Activated naive CD4-positive, alpha-beta T cell treated with anti-CD3 and anti-CD28 coated beads, Interleukin-2, amount 10 ng/mL, durations not matched to agents 7 days and 5 days (primary cell): ENCODE measurements at places on chromosomes 7 and 10.

DNA sequence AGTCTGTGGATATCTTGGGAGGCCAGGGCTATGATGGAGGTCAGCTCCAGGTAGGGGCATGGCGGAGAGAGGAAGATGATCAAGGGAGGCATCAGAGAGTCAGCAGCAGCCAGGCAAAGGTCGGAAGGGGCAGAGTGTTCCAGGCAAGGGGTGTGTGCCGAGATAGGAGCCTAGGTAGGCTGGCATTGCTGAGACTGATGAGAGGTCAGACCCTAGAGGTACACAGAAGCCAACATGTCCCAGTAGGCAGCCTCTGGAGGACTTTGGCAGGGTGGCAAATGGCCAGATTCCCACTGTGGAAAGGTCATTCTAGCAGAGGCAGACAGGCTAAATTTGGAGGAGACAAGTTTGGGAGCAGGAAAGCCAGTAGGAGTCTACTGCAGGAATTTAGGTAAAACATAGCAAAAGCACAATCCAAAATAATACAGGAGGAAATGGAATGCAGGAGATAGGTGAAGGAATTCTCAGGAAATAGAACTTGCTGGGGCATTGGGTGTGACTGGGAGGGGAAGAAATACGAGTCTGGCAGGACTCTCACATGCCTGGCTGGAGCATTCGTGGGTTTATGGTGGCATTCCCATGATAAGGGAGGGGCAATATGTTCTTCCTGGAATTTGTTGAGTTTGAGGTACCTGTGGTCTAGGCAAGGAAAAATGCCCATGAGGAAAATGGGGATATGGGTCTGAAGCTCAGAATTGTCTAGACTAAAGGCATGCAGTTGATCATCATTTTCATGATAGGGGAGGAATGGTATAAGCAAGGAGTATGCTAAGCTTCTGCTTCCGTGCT lies 25.7 kb downstream of the TMEM176A start:
- no peak for DNase-seq

GRCh38 chr7:124956160-124956559 lies 26.5 kb upstream of the POT1 start:
- no peak for DNase-seq

DNA sequence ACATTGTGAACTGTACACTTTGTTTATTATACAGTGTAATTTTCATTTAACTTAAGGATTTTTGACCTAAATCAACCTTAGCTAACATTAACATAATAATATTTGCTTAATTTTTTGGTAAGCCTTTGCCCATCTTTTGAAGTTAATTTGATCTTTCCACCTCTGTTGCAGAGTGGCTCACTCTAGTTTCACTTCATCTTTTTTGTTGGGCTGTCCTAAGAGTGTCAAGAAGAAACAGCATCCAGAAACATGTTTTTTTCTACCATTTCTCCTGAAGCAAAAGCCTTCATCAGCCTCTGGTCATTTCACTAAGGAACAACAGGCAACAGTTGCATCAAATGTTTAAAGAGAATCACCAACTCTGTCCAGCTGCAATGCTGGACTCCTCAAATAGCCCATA lies 824.7 kb downstream of the REEP3 start:
- no peak for DNase-seq

GRCh38 chr7:47552621-47553020 lies 29.3 kb downstream of the TNS3 start:
- no peak for DNase-seq

DNA sequence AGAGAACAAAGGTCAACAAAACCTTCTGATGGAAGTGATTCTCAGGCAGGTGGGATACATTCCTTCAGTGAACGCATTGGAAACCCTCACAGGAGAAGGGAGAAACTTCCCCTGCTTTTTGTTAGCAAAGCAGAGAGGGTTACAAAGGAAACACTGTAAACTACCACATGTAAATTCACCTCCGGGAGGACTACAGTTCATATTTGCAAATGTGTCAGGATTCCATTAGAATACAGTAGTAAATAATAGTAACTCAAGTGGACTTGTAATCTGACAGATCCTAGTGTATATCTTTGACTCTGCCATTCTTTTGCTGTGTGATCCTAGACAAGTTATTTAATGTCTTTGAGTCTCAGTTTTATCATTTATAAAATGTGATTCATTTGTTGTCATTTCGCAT lies 504.3 kb upstream of the NRP1 start:
- no peak for DNase-seq

GRCh38 chr10:73039635-73040034 lies 57.0 kb downstream of the P4HA1 start:
- DNase-seq: no peak

- no peak for DNase-seq
Measured at GRCh38 chr7:112112822-112113255, 93.4 kb downstream of the DOCK4 start.

GRCh38 chr10:84360637-84361365 lies 32.4 kb downstream of the CCSER2 start:
- no peak for DNase-seq

DNA sequence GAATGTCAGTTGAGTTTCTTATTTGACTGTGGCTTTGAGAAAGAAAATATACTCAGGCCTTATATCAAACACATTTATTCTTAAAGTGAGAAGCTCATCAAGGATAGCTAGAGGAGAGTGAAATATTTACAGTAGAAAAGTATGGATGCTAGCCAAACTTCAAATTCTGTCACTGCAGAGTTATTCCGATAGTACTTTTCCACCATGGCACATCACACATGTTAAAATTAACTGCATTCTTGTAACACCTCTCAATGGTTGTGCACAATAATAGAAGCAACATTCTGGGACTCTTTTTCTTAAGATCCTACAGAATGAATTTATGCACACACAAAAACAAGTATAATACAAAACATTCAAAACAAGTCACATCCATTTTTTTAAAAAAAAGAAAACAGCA lies 4.5 kb downstream of the PPP1R3C start:
- DNase-seq: no peak

DNA sequence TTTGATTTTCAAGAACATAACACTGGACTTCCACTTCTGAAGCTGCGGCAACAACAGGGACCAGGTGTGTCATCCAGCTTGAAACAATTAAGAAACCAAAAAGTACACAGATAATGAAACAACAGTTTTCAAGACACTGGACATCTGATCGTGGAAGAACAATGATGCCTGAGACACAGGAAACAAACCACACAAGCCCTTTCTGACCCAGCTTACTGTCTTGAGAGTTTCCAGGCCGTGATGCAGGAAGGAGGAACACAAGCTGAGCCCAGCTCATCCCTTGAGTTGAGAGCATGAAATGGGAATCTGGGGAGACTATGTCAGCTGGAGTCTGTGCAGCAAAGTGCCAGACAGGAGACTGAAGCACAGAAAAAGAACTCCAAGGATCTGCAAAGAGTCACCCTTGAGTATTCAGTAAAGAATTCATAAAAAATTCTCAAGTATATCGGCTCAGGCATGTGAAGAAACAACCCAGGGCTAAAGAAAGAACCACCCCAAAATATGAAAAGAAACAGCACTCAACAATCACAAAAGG lies 91.6 kb downstream of the RNF32 start:
- DNase-seq: no peak

- DNase-seq: no peak
Measured at GRCh38 chr7:97578225-97578624, 153.7 kb upstream of the TAC1 start.

DNA sequence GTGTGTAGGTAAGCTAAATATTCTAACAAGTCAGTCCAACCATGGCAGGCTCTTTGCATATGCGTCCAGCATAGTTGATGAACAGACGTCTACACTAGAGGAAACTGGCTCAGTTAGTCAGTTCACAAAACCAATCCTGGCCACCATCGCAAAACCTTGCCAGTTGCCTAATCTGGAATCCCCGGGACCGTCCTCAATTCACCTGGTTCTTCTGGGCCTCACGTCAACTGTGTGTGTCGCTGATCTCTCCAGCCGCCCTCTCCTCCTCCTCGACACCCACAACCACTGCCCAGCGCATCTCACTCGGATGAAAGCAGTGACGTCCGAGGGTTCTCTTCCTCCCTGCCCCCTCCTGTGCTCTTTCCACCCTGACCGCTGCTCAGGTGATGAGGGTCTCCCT lies 217.8 kb upstream of the SH2B2 start:
- no peak for DNase-seq

GRCh38 chr7:34026481-34027190 lies 121.3 kb downstream of the BMPER start:
- no peak for DNase-seq

GRCh38 chr10:132036887-132037675 lies 28.7 kb upstream of the JAKMIP3 start:
- no peak for DNase-seq

DNA sequence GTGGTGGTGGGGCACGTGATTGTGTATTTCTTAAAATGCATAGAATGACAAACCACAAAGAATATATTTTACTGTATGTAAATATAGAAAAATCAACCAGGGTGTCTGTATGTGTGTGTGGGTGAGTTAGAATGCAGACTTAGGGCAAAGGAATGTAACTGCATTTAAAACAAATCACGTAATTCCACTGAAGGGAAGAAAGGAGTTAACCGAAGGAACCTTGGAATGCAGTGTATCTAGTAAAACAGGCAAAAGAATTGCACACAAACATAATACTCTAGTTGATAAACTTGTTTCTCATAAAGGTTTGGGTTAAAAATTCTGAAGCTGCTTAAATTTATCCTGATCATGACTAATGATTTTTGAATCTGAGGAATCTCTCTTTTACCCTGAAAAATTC lies 134.9 kb downstream of the ADRA2A start:
- no peak for DNase-seq

GRCh38 chr10:110699859-110700468 lies 55.8 kb downstream of the RBM20 start:
- DNase-seq: no peak

DNA sequence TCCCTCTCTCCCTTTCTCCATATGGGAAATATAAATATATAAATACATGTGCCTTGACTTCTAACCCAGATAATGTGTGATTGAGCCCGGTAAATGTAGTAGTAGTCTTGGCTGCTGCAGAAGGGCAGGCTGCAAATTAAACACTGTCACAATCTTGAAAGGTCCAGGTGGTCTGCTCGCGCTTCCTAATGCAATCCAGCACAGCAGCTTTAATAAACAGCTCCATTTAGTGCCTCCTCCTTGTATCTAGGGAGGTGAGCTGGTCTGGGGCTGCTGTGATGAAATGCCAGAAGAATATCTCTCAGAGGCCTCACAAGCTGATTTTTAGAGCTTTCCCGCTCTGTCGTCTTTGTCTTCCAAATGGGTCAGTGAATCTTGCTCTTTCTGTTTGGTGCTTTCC lies 782 bp downstream of the POU6F2 start:
- no peak for DNase-seq

DNA sequence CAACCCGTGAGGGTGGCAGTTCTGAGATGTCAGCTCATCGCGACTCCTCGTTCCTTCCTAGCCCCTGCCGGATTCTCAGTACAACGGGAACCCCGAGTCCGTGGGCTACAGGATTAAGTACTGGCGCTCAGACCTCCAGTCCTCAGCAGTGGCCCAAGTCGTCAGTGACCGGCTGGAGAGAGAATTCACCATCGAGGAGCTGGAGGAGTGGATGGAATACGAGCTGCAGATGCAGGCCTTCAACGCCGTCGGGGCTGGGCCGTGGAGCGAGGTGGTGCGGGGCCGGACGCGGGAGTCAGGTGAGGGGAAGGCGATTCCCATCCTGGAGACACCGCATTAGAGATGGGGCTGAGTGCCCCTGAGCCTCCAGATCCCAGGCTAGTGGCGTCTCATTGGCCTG lies 568.1 kb upstream of the FOXK1 start:
- DNase-seq: no peak

DNA sequence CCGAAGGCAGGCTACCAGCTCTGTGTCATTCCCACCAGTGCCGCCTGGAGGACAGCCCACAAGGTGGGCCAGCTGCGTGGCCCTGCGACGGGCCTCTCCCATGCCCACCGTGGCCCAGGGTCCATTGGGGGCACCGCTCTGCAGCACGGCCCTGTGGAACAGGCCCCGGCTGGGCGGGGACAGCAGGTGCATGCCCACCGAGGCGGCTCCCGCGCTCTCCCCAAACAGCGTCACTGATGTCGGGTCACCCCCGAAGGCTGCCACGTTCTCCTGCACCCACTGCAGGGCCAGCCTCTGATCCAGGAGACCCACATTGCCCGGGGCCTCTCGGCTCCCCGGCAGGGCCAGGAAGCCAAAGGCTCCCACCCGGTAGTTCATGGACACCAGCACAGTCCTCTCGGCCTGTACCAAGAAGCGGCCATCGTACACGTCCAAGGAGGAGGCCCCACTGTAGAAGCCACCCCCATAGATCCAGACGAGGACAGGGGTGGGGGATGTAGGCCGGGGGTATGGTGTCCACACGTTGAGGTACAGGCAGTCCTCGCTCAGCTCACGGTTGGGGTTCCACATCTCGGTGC lies 2.3 kb downstream of the ACHE start:
- DNase-seq: no peak

- no peak for DNase-seq
Measured at GRCh38 chr10:5813091-5813340, 218 bp downstream of the GDI2 start.

GRCh38 chr7:4754433-4755010 lies 20.9 kb upstream of the AP5Z1 start:
- DNase-seq: no peak

DNA sequence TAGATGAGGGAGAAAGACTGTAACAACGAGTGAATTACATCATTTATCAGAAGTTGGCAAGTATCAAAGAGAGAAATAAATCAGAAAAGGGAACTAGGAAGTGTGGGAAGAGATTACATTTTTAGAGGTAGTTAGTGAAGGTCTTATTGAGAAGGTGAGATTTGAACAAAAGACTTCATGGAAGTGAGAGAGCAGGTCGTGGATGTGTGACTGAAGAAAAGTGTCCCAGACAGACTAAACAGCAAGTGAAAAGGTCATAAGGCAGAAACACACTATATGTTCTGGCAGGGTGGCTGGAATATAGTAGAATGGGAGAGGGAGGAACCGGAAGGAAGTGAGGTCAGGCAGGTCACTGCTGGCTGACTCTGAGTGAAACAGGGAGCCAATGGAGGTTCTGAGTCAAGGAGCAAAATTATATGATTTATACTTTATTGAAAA lies 35.7 kb upstream of the RHOBTB1 start:
- DNase-seq: no peak

GRCh38 chr7:144038887-144039286 lies 9.9 kb upstream of the OR2A5 start:
- no peak for DNase-seq

GRCh38 chr10:115861455-115861854 lies 411.6 kb downstream of the GFRA1 start:
- DNase-seq: no peak

DNA sequence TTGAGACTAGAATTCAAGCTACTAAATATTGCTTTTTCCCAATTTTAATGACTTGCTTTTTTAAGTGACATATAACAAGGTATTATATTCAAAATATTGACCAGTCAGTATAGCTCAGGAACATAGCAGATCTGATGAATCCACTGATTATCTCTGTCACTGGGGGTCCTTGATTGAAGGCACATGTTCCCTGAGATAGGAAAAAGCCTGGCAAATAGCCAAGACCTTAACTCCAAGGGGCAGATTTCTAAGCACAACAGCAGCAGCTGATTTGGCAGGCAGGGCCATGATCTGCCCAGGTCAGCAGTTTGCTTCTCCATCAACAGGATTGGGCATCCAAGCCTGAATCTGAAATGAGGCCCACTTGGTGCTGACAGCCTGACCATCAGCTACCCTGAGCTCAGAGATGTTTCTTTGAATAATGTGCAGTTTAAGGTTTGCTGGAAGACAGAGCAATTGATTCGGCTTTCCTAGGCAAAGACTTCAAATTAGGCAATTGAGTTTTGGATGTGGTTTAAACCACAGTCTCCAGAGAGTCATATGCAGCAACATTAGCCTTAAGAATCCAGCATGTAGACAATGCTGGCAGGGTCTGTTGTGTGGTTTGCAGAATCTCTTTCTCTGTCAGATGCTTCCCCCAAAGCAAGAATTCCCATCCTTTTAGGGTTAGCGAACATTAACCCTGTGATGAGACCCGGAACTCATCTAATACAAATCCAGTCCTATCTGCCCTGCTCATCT lies 352.6 kb downstream of the ADRA2A start:
- DNase-seq: no peak
